ENCODE measurements at places on chromosomes 2 and 18. TPM values are rescaled to one million over a fixed set of nuclear protein-coding genes. Genes with fewer than 3 reads are reported as not detected.

Gene LOXHD1
- total RNA-seq: not detected

Gene FBXO15
- 1.6 TPM for total RNA-seq

Gene ST6GAL2
- total RNA-seq: 19.0 TPM

Gene FIGN
- total RNA-seq: 3.3 TPM

Gene CDKL4
- total RNA-seq: not detected

Gene VIT
- total RNA-seq: not detected

Gene SCN9A
- total RNA-seq: 6.3 TPM

Gene SEMA4C
- 21.6 TPM for total RNA-seq

Gene TMEM247
- not detected for total RNA-seq

Gene MERTK
- 2.1 TPM for total RNA-seq

Gene EPHA4
- 0.54 TPM for total RNA-seq

Gene BARD1
- total RNA-seq: 9.3 TPM

Gene LIMS2
- 4.5 TPM for total RNA-seq

Gene C2orf92
- total RNA-seq: 0.81 TPM

Gene ATP6V1B1
- total RNA-seq: 2.2 TPM

Gene PAIP2B
- total RNA-seq: 0.36 TPM

Gene SNED1
- total RNA-seq: 0.43 TPM

Gene HNMT
- total RNA-seq: 0.28 TPM

Gene ANKRD39
- 19.0 TPM for total RNA-seq

Gene IL36RN
- total RNA-seq: 0.13 TPM

Gene RESP18
- not detected for total RNA-seq

Gene UPP2
- not detected for total RNA-seq

Gene NAPG
- 11.7 TPM for total RNA-seq

Gene IL1F10
- total RNA-seq: not detected

Gene SGPP2
- total RNA-seq: 0.20 TPM

Gene REG1B
- not detected for total RNA-seq

Gene SEH1L
- total RNA-seq: 31.5 TPM

Gene TRAK2
- 12.0 TPM for total RNA-seq

Gene CTLA4
- total RNA-seq: not detected

Gene KCNE4
- total RNA-seq: 1.2 TPM

Gene SLC9A4
- total RNA-seq: not detected

Gene NFE2L2
- total RNA-seq: 57.1 TPM

Gene EGR4
- 0.27 TPM for total RNA-seq

Gene MRPL33
- 459 TPM for total RNA-seq

Gene RSAD2
- 0.15 TPM for total RNA-seq

Gene MLPH
- 256 TPM for total RNA-seq

Gene MXD1
- total RNA-seq: 2.8 TPM

Gene TDRD15
- total RNA-seq: not detected

Gene NBAS
- total RNA-seq: 13.8 TPM

Gene TMX3
- total RNA-seq: 25.7 TPM

Gene ABCB11
- total RNA-seq: 0.02 TPM

Gene CXCR4
- 0.44 TPM for total RNA-seq

Gene CTAGE1
- not detected for total RNA-seq

Gene TRABD2A
- total RNA-seq: 8.9 TPM

All from A549 treated with DMSO at 1 μM for 4 hours (cell line).